ENCODE measurements at places on chromosomes 1 and 21.
A peak's percentile ranks its signal among the peaks of the same experiment; 100 is the strongest.

DNA sequence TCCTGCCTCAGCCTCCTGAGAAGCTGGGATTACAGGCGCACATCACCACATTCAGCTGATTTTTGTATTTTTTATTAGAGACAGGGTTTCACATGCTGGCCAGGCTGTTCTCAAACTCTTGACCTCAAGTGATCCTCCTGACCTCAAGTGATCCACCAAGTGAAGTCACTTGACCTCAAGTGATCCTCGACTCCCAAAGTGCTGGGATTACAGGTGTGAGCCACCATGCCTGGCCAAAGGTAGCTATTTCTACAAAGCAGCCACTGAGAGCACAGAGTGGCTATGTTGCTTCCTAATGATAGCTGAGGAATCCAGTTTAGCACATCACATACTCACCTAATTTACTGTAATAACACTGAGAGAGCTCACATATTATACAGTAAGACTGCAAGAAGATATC lies 44.8 kb upstream of the CPLANE2 start:
- DNase-seq = no peak

- no peak for DNase-seq
Observed at GRCh38 chr1:193241132-193241827, 54.9 kb upstream of the B3GALT2 start.

DNA sequence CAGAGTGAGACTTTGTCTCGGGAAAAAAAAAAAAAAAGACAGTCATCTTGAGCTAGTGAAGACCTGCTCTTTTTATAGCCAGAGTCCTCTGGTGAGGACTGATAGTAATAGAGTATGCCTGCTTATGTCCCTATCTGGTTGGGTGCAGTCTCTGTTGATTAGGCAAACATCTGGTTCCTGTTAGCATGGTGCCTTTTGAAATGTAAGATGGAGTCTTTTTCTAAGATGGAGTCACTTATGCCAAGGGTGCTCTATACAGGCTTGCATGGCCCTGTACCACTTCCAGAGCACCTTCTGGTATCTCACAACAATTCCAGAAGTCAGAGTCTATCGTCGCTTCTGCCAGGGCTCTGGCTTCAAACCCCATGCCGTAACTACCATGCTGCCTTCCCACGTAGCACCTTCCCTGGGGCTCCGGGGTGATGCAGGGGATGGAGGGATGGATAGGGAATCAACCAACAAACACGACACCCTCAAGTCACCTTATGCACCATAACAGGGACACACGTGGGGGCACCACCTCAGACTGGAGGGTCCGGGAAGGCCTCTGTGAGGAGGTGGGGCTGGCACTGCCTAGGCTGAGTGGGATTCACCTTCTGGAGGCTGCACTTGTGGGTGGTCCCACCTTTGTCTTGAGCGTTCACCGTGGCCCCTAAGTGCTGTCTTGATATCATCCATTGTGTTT lies 11.6 kb upstream of the PADI6 start:
- peak; percentile 12 for DNase-seq

DNA sequence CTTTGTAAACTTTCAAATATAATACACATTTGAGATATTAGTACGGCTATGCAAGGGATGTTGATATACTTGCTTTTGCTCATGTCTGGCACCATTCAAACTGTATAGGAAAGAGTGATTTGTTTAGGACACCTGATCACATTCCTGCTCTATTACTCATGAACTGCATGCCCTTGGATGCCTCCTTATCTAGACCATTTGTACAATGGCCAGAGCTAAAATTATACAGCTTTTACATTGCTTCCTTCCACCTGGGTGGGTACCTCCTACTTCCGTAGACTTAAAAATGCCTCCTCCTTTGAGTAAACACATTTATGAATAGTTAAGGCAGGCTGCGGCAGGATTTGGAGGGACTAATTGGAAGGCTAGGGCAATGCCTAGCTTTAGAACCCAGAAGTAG lies 85.4 kb upstream of the PBX1 start:
- no peak for DNase-seq

DNA sequence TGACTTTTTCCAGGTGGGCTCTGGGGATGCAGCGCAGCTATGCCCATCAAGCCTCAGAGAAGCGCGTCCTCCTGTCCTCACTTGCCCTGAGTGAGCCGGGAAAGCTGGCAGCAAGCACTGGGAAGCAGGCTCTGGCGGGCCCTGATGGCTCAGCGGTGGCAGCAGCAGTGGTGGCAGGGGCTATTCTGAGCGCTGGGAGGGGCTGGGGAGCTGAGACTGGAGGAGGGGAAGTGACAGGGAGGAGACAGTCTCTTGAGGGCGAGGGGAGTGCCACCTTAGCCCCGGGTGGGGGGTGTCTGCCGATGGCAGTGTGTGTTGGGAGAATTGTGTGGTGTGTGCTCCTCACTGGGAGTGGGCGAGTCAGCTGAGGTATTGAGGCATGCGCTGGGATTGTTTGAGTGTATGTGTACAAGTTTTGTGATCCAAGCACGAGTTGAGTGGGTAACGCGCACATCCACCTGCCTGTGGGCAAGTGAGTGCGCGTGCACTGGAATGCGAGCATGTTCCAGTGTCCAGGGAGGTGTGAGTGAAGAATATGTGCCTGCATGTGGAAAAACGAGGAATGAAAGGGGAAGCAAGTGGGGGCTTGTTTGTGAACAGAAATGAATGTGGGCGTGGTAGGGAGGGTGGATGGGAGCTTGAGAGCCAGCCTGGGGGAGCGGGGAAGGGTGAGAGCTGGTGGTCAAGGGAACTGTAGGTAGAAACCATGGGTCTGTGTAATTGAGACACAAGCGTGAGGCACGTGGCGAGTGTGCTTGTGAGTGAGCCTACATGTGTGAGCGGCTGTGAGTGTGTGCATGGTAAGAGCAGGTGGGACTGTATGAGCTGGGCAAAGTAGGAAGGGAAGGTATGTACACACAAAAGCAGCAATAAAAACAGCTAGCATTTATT lies 2.9 kb upstream of the FOXO6 start:
- DNase-seq = no peak

DNA sequence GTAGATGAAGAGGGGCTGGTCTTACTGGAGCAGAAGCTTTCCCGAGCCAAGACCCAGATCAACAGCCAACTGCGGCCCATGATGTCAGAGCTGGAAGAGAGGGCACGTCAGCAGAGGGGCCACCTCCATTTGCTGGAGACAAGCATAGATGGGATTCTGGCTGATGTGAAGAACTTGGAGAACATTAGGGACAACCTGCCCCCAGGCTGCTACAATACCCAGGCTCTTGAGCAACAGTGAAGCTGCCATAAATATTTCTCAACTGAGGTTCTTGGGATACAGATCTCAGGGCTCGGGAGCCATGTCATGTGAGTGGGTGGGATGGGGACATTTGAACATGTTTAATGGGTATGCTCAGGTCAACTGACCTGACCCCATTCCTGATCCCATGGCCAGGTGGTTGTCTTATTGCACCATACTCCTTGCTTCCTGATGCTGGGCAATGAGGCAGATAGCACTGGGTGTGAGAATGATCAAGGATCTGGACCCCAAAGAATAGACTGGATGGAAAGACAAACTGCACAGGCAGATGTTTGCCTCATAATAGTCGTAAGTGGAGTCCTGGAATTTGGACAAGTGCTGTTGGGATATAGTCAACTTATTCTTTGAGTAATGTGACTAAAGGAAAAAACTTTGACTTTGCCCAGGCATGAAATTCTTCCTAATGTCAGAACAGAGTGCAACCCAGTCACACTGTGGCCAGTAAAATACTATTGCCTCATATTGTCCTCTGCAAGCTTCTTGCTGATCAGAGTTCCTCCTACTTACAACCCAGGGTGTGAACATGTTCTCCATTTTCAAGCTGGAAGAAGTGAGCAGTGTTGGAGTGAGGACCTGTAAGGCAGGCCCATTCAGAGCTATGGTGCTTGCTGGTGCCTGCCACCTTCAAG lies 57.3 kb downstream of the LAMC2 start:
- DNase-seq = no peak

DNA sequence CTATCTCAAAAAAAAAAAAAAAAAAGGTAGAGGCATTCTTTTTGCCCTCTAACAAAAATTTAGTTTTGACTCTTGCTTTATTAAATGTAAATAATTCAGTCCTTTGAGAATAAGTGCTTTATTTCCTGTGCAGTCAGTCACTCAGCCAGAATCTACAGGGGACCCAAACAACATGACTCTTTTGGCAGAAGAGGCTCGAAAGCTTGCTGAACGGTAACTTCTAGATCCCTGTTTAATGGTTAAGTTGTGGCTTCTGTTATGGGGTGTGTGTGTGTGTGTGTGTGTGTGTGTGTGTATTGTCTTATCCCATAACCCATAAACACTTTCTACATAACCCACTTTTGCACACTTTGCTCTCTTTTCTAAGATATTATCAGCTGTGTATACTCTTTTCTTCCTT lies 54.9 kb upstream of the LAMC2 start:
- no peak for DNase-seq

DNA sequence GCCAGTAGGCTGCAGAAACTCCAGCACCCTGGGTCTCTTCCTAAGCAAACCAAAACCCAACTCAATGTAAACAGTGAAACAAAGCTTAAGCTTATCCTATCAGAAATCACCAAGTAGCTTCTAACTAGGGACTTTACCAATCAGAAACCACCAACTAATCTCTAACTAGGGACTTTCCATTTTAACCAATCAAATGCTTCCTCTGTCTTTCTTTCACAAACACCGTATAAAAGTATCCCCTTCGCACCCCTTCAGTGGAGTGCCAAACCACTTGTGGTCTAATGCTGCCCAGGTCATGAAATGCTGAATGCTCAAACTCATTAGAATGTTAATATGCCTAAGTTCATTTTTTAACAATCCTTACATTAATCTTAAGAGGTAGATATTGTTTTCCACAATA lies 250.5 kb upstream of the DUSP10 start:
- DNase-seq = no peak
